ENCODE measurements at places on chromosomes 3 and 15.

DNA sequence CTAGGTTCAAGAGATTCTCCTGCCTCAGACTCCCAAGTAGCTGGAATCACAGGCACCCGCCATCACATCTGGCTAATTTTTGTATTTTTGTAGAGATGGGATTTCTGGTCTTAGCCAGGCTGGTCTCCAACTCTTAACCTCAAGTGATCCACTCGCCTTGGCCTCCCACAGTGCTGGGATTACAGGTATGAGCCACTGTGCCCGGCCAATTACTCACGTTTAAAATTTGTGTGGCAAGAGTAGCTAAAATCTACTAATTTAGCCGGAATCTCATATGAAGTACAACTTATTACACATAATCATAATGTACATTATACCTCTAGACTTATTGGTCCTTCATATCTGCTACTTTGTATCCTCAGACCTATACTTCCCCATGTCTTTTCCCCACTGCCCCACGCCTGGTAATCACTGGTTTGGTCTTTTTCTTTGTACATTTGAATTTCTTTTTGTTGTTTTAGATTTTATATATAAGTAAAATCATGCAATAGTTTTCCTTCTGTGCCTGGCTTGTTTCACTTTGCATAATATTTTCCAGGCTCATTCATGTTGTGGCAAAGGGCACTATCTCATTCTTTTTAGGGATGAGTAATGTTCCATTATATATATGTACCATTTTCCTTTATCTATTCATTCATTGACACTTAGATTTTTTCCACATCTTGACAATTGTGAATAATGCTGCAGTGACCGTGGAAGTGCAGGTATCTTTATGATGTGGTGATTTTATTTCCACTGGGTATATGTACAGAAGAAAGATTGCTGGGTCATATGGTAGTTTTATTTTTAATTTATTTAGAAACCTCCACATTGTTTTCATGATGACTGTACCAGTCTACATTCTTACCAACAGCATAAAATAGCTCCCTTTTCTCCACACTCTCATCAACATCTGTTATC lies 605.0 kb upstream of the CBLB start:
- no peak for DNase-seq

DNA sequence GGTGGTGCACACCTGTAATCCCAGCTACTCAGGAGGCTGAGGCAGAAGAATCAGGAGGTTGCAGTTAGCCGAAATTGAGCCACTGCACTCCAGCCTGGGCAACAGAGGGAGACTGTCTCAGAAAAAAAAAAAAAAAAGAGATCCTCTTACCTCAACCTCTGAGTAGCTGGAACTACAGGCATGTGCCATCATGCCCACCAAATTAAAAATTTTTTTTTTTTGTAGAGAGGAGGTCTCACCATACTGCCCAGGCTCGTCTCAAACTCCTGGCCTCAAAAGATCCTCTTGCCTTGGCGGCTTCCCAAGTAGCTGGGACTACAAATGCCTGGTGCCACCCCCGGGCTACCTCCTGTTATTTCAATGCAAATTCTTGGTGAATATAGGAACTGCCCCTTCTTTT lies 1.5 kb downstream of the UMPS start:
- no peak for DNase-seq

DNA sequence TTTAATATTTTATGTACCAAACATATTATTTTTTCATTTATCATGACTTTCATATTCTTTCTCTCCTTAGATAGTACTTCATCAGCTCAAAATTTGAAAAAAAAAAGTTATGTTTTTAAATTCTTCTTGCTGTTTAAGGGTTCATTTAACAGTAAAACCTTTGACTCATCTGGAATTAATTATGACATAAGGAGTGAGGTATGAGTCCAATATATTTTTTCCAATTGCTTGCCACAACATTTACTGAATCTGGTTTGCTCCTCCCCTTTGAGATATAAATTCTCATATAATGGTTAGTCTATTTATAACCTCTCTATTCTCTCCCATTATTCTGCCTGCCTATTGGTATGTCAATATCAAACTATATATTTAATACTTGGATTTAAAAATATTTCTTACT lies 387.8 kb downstream of the TUSC7 start:
- no peak for DNase-seq

DNA sequence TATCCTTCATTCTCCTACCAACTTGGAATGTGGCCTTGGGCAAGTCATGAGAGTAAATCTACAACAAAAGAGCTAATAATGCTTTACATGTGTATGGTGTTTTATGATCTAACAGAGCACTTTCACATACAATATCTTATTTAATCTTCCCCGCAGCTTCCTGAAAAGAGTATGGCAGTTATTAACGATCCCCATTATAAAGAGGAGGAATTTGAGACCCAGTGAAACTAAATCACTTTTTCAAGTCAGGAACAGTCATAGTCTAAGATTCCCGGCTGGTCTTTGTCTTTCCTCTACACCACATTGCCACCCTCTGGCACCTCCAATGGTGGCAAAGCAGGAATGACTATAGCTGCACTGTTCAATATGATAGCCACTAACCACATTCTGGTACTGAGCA lies 69.7 kb upstream of the CMSS1 start:
- no peak for DNase-seq

DNA sequence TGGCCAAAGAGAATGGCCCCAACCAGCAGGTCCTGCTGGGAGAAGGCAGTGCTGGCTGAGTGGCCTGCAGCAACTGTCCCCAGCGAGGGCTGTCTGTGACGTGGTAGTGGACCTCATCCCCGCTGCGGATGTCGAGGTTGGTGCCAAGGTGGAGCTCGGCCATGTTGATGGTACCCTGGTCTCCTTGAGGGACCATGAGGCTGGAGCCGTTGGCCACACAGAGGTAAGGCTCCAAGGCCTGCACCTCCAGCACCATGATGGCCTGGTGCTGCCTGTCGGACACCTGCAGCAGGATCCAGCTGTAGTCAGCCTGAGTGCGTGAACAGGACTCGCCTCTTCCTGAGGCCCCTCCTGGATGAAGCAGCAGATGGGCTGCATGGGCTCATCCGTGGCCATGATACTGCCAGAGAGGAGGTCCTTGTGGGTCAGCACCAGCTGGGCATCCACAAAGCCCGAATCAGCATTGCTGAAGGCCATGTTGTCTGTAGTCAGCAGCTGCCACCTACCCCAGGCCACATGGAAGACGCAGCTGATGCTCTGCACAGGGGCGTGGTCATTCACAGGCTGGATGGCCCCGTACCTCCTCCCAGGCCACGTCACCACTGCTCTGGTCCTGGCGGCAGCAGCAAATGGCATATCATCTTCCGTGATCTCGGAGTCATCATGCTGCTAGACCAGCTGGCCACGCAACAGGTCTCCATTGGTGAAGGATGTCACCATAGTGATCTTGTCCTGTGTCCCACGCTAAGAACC lies 167.5 kb downstream of the GOLGA6L4 start:
- no peak for DNase-seq

- no peak for DNase-seq
Measured at GRCh38 chr3:166743481-166744134, 636.5 kb downstream of the ZBBX start.

DNA sequence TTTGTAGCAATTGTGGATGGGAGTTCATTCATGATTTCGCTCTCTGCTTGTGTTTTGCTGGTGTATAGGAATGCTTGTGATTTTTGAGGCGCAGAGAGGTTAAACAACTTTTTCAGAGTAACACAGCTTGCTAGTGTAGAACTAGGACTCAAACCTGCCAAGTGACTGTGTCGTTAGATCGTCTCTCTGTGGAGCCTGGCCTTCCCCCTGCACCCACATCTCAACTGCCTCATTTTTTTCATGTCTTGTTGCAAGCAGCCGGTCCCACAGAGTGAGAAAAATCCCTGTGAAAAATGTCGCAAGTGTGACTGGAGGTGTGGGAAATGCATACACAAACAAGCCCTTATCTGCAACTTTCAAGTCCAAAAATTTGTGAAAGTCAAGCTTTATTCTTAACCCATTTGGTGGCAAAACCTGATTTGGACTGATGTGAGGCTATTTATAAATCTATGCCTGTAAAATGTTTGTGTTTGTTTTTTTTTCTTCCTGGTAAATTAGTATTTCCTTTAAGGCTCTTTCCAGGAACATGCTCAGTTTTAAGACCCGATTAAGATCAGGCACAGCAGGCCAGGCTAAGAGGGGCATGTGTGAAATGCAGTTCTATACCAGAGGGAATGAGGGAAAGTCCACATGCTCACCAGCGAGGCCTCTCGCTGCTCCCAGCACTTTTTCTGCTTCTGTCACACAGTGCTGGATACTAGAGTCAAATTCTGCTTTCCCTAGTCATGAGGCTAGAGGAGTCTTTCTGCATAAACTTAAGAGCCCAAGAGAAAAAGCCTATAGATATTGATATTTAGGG lies 25.8 kb downstream of the ST6GAL1 start:
- no peak for DNase-seq

DNA sequence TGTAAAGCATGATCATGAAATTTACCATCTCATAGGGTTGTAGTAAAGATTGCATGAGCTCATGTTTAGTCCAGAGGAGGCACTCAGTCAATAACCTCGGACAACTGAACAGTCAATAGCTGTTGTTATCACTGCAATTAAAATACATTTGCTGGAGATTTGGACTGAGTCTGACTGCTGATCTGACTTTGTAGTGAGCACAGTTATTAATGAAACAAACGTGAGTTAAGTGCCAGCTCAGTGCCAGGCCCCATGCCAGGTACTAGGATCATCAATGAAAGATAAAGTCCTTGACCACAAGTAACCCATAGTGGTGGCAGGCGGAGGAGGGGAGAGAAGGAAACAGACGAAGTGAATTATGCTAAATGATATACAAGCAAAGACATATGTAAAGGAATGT lies 43.7 kb upstream of the PRICKLE2 start:
- DNase-seq: no peak

DNA sequence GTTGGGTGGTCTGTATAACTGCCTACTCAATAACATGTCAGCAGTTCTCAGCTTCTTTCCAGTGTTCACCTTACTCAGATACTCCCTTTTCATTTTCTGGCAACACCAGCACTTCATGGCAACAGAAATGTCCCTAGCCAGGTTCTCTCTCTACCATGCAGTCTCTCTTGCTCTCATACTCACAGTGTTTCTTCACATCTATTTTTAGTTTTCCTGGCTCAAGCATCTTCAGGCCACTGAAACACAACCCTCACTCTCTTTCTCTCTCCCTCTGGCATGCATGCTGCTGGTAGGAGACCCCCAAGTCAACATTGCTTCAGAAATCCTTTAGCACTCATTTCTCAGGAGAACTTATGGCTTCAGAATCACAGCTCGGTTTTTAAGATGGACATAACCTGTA lies at the start of gene CAPN3:
TSS of gene CAPN3 (plus strand) at position 253 of the 400 bp plus-strand sequence. CDS start 305 bp downstream, outside the sequence.
- DNase-seq: no peak

- DNase-seq: no peak
Measured at GRCh38 chr3:135891121-135891520, 74.4 kb upstream of the PPP2R3A start.

GRCh38 chr15:22257047-22258008 lies 177.0 kb downstream of the OR4M2 start:
- no peak for DNase-seq

Measured in non-pigmented ciliary epithelial cell (primary cell).